ENCODE measurements at places on chromosomes 7 and 10.

DNA sequence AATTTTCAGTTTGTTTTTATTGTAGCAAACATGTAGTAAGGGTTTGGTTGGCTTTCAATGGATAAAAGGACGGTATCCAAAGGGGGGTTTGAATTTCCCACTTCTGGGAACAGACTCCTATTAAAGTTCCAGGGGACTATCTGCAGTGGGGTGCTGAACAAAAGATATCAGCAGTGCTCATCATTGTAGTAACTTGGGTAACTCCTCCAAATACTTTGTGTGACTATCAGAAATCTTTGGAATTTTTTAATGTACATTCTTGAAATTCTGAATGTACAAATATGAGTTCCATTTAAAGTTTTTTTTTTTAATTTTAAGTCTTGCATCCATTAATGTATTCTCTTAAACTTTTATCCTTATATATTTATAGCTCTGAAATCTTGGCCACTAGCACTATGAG is 42.1 kb downstream of the CYP51A1 start:
- no peak for DNase-seq

GRCh38 chr7:33868166-33868565 is 37.2 kb upstream of the BMPER start:
- no peak for DNase-seq

GRCh38 chr7:152674860-152675758 is 832 bp downstream of the XRCC2 start:
- no peak for DNase-seq

GRCh38 chr7:142804728-142805207 is 34.0 kb downstream of the PRSS2 start:
- DNase-seq = no peak

DNA sequence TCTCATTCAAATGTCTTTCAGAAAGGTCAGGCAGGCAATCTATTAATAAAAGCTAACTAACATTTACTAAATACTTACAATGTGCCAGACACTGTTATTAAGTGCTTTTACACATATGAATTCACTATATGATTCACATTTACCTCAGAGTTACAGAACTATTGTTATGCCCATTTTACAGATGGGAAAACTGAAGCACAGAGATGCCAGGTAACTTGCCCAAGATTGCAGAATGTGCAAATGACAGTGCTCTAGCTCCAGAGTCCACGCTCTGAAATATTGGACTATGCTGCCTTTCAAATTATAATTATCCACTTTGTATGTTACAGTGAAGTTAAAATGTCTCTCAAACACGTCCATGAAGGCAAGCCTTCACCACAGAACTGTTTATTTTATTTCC is 22.0 kb downstream of the UPF2 start:
- no peak for DNase-seq

DNA sequence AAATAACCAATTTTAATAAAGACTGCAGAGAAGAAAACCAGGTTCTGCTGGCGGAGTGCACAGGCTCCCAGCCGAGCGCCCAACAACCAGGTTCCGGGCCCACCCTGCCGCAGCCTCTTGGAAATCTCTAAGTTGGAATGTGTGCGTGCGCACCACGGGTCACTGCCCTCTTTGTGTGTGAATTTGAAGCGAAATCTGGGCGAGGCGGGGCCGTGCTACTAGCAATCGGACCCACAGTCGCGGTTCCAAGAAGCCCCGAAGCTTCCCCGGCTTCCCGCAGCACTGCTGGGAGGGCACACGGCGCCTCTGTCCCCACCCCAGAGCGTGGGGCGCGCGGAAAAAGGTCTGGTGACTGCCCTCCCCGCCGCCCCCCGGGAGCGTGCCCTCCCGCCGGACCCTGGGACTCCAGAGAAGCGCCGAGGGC is 666 bp upstream of the MAP3K8 start:
- no peak for DNase-seq

- DNase-seq = no peak
Observed at GRCh38 chr7:98892609-98893008, 14.3 kb downstream of the TRRAP start.

DNA sequence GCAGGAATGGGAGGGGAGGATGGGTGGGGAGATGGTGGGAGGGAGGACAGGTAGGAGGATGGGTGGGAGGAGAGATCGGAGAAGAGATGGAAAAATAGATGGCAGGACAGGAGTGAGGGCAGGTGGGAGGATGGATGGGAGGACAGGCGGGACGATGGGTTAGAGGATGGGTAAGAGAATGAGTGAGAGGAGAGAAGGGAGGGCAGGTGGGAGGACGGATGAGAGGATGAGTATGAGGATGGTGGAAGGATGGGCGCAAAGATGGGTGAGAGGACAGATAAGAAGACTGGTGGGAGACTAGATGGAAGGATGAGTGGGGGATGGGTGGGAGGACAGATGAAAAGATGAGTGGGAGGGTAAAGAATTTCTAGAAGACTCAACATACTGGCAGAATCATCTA is 438.6 kb downstream of the PLXNA4 start:
- no peak for DNase-seq

DNA sequence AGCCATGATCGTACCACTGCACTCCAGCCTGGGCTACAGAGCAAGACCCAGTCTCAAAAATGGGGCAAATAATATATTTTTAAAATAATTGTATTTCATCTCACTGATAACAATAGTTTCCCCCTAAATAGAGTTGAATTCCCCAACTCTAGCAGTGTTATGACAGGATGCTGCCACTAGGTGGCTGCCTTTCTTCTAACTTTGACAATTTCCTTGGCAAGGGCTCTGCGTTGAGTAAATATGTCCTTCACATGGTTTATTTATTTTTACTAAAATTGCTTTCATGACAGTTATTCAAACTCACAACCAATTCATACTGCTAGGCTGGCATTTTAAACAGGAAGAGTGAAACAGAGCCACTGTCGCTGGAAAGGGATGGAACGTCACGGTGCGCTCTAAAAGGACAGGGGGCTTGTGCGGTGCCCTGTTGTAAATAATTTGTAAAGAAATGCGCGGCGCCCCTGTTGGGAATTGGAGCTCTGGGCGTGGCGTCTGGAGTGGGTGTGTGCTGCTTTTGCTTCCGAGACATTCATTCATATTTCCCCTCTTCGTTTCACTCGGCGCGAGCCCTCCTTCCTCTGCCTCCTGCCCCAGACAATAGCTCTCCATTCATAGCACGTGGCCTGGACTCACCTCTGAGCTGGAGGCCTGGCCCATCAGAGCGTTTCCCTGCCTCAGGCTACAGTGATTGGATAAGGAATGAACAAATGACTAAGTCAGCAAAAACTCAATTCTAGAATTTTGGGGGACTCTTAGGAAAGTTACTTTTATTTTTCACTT is 20.5 kb upstream of the PITRM1 start:
- DNase-seq = peak; percentile 67

- DNase-seq = no peak
Observed at GRCh38 chr10:44581996-44582395, 197.1 kb upstream of the CXCL12 start.

GRCh38 chr7:20721086-20721810 is 65.4 kb downstream of the SP8 start:
- DNase-seq = no peak

DNA sequence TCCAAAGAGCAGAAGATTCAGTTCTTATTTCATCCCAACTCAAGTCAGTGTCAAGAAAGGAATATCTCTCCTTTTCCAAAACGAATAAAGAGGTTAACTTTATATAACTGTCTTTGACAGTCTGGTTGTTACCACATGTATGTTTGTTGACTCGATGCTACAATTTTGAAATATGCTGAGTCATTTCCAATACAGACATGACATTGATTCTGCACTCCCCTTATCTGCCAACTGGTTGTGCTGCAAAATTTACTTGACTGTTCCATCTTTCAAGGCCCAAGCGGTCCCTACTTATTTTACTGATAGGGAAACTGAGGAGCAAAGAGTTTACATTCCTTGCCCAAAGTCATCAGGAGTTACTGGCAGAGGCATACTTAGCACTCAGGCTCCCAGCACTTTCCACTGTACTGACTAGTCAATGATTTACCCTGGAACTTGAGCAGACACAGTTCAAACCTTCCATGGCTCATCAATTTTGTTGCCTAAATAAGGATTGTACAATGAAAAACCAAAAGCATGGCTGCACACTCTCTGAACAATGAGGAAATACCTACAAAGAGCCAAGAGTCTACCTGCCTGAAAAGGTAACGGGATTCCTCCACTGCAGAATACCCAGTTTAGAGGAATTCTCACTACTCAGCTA is 52.8 kb downstream of the ABLIM1 start:
- DNase-seq = no peak

DNA sequence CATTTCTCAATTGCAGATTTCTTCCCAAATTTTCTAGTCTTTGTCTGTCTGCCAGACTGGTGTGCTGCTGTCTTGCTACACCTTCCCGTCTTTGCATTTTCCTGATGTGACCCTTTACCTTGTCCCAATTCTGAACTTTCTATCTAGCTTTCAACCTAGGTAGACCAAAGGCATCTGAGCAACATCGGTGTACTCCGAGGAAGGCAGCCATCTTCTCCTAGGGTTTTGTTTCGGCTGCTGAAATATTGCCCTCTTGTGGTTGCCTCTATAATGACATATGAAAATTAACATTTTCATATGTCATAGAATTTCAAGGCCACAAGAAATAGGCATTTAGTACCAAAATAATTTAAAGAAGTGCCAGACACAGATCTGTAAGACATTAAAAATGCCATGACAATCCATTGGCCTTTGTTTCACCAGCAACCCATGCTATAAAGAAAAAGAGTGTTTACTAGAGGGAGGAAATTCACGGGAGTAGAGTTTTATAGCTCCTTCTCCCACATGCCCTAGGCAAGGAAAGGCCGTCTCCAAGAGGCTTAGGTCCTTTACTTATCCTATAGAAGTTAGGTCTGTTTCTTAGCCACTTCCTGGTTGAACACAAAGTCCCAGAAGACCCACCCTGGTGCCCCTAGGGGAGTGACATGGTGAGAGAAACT is 23.4 kb downstream of the OR9A2 start:
- DNase-seq = no peak

DNA sequence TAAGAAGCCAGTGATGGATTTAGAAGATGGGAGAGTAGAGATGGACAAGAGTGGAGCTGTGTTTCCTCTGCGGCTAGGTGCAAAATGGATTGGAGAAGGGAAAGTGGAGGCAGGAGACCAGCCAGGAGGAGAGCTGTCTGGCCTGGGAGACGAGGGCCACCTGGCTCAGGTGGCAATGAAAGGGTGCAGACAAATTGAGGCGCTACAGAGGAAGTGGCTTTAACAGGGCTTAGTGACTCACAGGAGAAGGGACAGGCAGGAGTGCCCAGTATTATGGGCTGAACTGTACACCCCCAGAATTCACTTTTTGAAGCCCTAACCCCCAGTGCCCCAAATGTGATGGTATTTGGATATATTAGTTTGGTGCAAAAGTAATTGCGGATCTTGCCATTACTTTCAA is 65.6 kb upstream of the DUSP5 start:
- DNase-seq = no peak

DNA sequence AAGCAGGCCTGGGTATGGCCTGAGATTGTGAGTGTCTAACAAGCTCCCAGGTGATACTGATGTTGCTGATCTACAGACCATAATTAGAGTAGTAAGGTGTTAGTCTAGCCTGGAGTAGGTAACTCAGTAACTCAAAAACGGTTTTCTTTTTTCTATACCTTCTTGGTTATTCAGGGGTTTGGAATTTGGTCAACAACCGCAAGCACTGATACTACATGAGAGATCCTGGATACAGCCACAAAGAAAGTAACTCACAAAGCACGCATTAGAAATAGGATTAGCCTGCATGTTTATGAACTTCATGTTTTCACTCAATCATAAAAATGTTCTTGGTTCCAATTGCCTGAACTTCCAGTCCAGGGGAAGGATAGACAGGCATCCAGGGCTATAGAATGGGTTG is 803.5 kb downstream of the MAGI2 start:
- no peak for DNase-seq

- no peak for DNase-seq
Observed at GRCh38 chr10:104057717-104058116, 28.0 kb downstream of the COL17A1 start.

GRCh38 chr7:95246831-95247370 is 77.4 kb downstream of the PON1 start:
- DNase-seq = peak; percentile 49

DNA sequence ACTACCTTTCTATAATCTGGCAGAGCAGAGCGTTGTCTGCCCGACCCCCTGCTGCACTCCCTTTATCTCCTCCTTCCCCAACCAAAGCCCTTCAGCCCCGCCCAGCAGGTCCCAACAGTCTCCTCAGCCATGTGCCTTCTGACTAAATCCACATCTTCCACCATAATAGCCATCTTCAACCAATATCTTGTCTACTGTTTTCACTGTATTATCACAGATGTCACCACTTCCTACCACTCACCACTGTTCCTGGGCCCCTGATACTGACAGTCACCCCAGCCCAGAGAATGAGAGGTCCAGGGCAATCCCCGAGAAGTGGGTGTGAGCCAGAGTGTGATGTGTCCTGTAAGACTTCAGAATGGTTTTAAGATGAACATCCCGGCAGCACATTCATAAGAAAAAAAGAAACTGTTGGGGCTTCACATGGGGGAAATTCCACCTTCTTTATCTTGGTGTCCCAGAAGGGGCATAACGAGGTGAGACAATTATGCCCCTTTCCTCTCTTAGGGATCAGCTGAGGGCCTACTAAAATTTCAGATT is 25.3 kb downstream of the CCDC6 start:
- DNase-seq = no peak

GRCh38 chr10:16292366-16292765 is 144.4 kb upstream of the PTER start:
- no peak for DNase-seq

DNA sequence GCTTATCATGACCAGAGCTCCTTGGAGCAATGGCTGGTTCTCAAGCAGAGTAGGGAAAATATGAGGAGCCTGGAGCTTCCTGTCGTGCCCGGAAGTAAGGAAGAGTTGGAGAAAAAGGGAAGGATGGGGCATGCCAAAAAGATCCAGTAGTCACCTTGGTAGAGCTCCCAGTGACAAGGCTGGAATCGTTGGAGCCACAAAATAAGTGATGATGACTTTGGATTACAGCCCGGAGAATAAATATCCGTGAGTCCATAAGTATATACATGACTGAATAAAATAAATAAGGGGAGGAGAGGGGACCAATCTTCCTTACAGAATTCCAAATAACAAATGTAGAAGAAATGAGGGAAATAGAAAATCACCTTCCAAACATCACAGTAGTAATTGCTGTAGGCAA is 29.3 kb downstream of the LMTK2 start:
- DNase-seq = no peak

GRCh38 chr10:72330069-72330426 is 24.7 kb downstream of the DNAJB12 start:
- DNase-seq = no peak

DNA sequence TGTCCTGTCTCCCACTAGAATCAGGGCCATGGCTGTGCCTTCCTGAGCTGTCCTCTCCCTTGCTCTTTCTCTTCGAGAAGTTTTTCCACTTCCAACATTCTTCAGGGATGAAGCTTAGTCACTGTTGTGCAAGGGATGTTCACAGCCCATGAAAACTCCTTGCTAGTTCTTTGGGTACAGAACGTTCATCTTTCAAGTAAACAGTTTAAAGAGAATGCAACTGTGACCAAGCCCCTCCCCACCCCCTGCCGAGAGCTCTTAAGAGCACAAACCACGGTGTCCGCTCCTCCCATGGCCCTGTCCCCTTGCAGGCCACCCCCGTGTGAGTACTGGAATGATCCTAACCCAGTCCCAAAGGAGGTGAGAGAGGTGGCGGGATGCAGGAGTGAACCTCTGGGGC is 161.1 kb upstream of the RHEB start:
- no peak for DNase-seq

All from frontal cortex (tissue), 4 donors.